Large intestine (tissue), 12 donors: ENCODE measurements at places on chromosomes 5 and 9.

GRCh38 chr9:73168298-73168934 is 16.8 kb downstream of the ANXA1 start:
- no peak overlapping the region for H3K27ac ChIP-seq
- no peak overlapping the region for H3K4me3 ChIP-seq
- H3K4me1 ChIP-seq = peaks cover 6% of the 10 kb centered on the region
- DNase-seq = no peak
- no peaks in the 10 kb centered on the region for H3K36me3 ChIP-seq
- no peaks in the 10 kb centered on the region for H3K27me3 ChIP-seq

- no peaks in the 10 kb centered on the region for H3K4me1 ChIP-seq
- DNase-seq = no peak
- no peak overlapping the region for H3K4me3 ChIP-seq
- H3K27ac ChIP-seq = no peak overlapping the region
- peaks cover 13% of the 10 kb centered on the region for H3K36me3 ChIP-seq
Measured at GRCh38 chr5:95565280-95565920, 10.5 kb downstream of the ARSK start.

DNA sequence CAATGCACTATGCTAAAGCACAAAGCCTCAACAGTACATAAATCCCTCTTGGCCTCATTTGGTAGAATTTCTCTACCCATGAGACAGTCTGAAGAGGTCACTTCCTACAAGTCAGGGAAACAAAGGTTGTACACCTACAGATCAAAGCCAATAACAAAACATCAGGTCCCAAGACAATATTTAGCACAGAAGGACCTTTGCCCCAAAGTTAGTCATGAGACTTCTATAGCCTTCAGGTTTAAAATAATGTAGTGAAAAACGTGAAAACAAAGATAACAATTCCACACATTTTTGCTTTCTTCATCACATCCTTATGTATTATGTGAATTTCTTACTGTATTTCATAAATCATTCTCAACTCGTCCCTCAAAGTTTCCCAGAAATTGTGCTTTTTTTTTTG is 15.8 kb downstream of the AFF4 start:
- H3K27me3 ChIP-seq = no peaks in the 10 kb centered on the region
- H3K36me3 ChIP-seq = peaks cover 8% of the 10 kb centered on the region
- no peak overlapping the region for H3K4me3 ChIP-seq
- peak overlapping the region; percentile 19 for H3K27ac ChIP-seq

DNA sequence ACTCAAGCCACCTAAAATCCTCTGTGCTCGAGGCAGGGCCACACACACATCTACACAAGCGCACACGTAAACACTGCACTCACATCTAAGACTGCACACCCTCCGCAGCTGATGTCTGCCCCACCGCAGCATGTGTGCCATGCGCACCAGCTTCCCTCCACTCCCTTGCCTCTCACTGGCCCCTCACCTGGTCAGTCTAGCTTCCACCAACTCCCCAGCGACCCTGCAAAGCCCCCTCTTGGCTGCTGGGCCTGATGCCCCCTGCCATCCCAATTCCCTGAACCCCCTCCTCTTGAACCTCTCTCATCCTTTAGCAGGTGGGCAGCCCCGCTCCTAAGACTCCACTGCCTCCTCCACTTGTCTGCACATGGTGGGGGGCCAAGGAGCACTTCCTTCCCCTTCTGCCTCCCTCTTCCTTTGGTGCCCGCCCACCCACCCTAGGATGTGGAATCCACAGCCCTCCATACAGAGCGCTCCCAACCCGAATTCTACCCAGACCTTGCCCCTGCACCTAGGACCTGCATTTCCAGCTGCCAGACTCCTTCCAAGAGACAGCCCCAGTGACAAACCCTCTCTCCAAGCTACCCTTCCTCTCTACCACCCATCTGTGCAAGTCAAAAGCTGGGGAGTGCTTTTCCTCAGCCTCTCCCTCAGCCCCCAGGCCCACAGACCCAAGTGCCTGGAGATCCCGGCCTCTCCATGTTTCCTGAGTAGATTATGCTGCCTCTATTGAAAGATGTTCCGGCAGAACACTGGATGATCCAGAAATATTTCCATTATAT is 23.9 kb downstream of the ADAMTS2 start:
- no peaks in the 10 kb centered on the region for H3K4me1 ChIP-seq
- no peak overlapping the region for H3K27ac ChIP-seq
- H3K36me3 ChIP-seq = no peaks in the 10 kb centered on the region
- H3K27me3 ChIP-seq = no peaks in the 10 kb centered on the region
- DNase-seq = no peak

DNA sequence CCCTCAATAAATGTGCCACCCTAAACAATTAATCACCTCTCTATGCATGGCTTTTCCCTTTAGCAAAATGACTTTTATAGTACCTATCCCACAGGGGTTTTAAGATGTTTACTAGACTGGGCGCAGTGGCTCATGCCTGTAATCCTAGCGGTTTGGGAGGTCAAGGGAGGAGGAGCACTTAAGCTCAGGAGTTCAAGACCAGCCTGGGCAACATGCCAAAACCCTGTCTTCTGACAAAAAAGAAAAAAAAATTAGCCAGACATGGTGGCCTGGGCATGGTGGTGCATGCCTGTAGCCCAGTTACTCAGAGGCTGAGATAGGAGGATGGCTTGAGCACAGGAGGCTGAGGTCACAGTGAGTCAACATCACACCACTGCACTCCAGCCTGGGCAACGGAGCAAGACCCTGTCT is 13.5 kb downstream of the SH3TC2 start:
- peaks cover 8% of the 10 kb centered on the region for H3K4me1 ChIP-seq
- no peak for DNase-seq
- no peaks in the 10 kb centered on the region for H3K27me3 ChIP-seq
- no peaks in the 10 kb centered on the region for H3K36me3 ChIP-seq

GRCh38 chr5:31021181-31021624 is 172.3 kb upstream of the CDH6 start:
- H3K4me1 ChIP-seq = peaks cover 30% of the 10 kb centered on the region
- H3K36me3 ChIP-seq = no peaks in the 10 kb centered on the region
- peak; percentile 87 for DNase-seq
- H3K4me3 ChIP-seq = no peak overlapping the region
- peak overlapping the region; percentile 59 for H3K27ac ChIP-seq

DNA sequence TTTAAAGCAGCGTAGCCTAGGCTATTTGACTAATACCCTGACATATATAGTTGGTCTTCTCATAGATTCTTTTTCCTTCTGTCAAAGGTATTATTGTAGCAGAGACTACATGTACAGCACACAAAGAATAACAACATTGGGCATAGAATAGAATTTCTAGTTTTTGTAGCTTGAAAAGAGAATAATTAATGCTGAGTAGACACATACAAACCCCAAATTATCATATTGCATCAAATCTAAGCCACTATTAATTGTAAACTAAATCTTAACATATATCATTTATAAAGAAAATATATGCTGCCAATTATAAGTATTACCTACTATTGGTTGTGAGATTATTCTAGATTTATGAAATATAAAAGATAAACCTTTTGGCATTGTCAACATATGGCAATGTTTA is 574.5 kb downstream of the SLCO4C1 start:
- H3K27ac ChIP-seq = no peak overlapping the region
- H3K4me1 ChIP-seq = no peaks in the 10 kb centered on the region
- no peaks in the 10 kb centered on the region for H3K27me3 ChIP-seq

DNA sequence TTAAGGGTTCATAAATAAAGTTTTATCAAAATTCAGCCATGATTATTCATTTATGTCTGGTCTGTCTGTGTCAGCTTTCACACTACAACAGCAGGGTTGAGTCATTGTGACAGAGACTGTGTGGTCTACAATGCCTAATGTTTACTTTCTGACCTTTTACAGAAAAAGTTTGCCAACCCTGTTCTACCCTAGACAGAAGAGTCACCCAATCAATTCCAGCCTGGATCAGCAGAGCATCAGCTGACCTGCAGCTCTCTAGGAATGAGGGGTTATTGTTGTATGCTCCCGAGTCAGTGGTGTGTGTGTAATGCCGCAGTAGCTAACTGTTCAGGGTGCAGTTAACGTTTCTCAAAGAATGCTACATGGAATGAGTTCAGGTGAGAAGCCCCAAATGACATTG is 87.3 kb downstream of the HRH2 start:
- DNase-seq = no peak
- no peak overlapping the region for H3K4me3 ChIP-seq
- no peaks in the 10 kb centered on the region for H3K4me1 ChIP-seq
- H3K36me3 ChIP-seq = no peaks in the 10 kb centered on the region

DNA sequence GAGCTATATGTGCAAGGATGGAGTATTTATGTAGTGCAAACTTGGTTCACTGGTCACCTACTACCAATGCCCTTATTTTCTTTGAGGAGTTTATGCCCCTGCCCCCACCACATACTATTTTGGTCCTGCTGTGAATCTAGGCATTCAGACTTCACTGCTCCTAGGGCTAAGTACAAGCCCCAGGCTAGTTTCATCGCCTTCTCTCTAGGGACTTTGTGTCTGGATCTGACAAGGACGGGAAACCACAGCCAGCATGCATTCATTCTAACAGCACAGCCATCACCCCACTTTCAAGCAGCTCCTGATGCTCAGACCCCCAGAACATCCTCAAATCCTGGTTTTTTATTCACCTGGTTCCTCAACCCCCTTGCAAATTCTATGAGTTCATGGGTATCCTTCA is 56.8 kb downstream of the DRD1 start:
- DNase-seq = no peak
- H3K27me3 ChIP-seq = no peaks in the 10 kb centered on the region
- H3K4me1 ChIP-seq = peaks cover 3% of the 10 kb centered on the region
- H3K4me3 ChIP-seq = no peak overlapping the region
- no peak overlapping the region for H3K27ac ChIP-seq
- no peaks in the 10 kb centered on the region for H3K36me3 ChIP-seq

GRCh38 chr5:180595381-180596114 is 4.2 kb upstream of the SCGB3A1 start:
- peaks cover 32% of the 10 kb centered on the region for H3K27me3 ChIP-seq
- no peak for DNase-seq
- no peaks in the 10 kb centered on the region for H3K4me1 ChIP-seq
- H3K4me3 ChIP-seq = no peak overlapping the region
- no peak overlapping the region for H3K27ac ChIP-seq
- H3K36me3 ChIP-seq = no peaks in the 10 kb centered on the region

DNA sequence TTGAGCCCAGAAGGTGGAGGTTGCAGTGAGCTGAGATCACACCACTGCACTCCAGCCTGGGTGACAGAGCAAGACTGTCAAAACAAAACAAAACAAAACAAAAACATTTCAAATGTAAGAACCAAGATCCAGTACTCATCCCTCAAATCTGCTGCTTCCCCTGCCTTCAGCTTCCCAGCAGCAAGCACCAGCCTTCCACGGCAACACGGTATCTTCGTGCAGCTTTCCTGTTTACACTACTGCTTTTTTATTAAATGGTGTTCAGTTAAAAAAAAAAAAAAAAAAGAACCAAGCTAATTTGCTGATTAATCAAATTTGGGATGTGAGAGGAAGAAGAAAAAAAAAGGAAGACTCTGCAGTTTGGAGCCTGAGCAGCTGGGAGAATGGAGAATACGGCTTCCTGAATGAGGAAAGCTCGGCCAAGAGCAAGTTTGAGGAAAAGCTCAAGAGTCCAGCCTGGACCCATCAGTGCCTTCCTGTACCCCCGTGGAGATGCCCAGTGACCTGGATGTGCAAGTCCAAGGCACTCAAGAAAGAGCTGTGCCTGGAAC is 28.0 kb upstream of the SLC2A8 start:
- H3K36me3 ChIP-seq = peaks cover 3% of the 10 kb centered on the region
- no peak overlapping the region for H3K4me3 ChIP-seq
- DNase-seq = no peak
- H3K27ac ChIP-seq = peak overlapping the region; percentile 87
- H3K4me1 ChIP-seq = peaks cover 40% of the 10 kb centered on the region

DNA sequence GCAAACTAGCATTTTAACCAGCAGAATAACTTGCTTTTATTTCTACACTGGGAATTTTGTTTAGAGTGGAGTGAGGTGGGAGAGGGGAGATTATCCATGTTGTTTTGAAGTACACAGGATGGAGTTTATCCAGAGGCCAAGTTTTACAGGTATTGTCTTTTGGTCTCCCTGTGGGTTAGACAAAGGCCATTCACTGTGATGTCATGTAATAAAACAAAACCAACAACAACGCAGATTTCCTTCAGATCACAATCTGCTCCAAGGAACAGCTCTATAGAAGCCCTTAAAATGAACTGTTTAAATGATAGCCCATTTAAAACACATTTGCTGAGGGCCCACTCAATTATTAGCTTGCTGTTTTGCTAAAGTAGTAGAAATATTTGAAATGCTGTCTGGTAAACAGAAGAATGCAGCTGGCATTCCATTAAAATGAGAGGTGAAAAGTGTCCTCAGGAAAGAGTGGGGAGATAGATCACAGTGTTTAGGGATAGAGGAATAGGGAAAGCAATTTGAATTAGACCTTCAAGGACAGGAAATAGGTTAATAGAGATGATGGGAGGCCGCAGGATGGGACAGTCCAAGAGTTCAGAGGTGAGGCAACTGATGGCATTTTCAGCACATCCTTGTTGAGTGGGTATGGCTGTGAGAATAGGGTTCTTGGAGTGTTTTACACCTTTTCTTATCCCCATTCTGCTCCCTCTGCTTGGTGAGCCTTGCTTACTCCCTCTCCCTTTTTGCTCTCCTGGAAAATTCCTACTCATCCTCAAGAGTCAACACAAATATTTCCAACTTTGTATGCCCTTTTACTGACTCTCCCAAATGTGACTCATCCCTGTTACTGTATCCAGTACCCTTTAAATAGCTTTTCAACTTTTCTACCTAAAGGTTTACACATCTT is 140.1 kb upstream of the NR3C1 start:
- no peaks in the 10 kb centered on the region for H3K27me3 ChIP-seq
- DNase-seq = no peak
- no peak overlapping the region for H3K27ac ChIP-seq

- H3K27ac ChIP-seq = no peak overlapping the region
- no peaks in the 10 kb centered on the region for H3K36me3 ChIP-seq
- no peaks in the 10 kb centered on the region for H3K27me3 ChIP-seq
- DNase-seq = no peak
- no peaks in the 10 kb centered on the region for H3K4me1 ChIP-seq
- no peak overlapping the region for H3K4me3 ChIP-seq
Measured at GRCh38 chr5:59856358-59856757, 37.2 kb downstream of the PDE4D start.

DNA sequence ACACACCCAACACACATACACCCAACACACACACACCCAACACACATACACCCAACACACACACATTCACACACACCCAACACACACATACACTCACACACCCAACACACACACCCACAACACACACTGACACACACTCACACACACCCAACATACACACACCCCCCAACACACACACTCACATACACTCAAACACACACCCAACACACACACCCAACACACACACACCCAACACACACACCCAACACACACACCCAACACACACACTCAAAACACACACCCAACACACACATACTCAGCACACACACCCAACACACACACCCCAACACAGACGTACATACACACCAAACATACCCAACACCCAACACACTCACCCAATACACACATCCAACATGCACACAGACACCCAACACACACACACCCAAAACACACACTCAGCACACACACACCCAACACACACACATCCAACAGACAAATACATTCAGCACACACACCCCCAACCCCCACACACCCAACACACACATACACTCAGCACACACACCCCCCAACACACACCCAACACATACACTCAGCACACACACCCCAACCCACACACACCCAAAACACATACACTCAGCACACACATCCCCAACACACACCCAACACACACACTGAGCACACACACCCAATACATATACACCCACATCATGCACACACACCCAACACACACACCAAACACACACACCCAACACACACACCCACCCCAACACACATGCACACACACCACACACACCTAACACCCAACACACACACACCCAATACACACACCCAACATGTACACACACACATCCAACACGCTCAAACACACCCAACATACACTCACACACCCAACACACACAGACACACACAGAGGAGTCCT is 479.5 kb upstream of the DAP start:
- no peaks in the 10 kb centered on the region for H3K36me3 ChIP-seq
- H3K27me3 ChIP-seq = no peaks in the 10 kb centered on the region
